ENCODE measurements at places on chromosomes 1 and 21.
A peak's percentile ranks its signal among the peaks of the same experiment; 100 is the strongest.

DNA sequence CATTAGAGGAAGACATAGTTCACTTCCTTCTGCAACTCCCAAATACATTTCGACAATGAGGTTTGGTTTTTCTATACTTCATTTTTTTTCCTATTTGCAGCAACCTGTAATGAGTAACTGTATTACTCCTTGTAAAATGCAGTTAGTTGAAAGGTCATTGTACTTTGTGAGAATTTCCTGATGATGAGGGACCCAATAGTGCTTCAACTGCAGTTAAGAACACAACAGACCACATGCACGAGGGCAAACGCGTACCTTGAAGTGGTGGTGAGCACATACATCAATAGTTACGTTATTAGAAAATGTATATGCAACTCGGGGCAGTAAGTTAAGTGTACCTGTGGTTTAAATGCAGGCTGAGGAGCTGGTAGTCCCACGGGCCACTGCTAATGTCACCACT is 171.8 kb downstream of the GABPA start:
- no peak for DNase-seq

GRCh38 chr21:28751176-28751575 is 241.5 kb downstream of the LTN1 start:
- DNase-seq: no peak

GRCh38 chr1:13890766-13891165 is 190.8 kb downstream of the PRDM2 start:
- no peak for DNase-seq

- DNase-seq: no peak
These were observed 694 bp downstream of the ZBTB7B start for GRCh38 chr1:155003227-155003765.

- no peak for DNase-seq
These were observed 1065.8 kb upstream of the B3GALT2 start for GRCh38 chr1:194252199-194252598.

DNA sequence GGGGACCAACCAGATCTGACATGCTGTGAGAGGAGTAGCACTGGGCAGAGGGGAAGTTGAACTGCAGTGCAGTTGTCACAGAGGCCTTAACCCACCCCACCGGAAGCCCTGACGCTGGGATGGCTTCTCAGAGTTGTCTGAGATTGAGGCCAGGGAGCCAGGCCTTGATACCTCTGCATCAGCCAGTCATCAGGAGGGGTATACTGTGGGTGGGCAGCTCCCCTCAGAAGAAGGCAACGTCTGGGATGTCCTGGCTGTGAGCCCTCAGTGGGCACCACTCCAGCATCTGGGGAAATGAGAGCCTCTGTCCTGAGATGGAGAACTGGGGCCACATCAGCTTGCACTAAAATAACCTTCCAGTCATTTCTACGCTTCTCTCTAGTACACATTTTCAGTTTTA is 47.9 kb upstream of the BCAR3 start:
- DNase-seq: no peak

- DNase-seq: no peak
These were observed 47.0 kb upstream of the CSF1 start for GRCh38 chr1:109863667-109864046.

- DNase-seq: no peak
These were observed 598.4 kb downstream of the RWDD3 start for GRCh38 chr1:95832370-95832769.

- no peak for DNase-seq
These were observed 6.4 kb downstream of the TRIM63 start for GRCh38 chr1:26060832-26061574.

GRCh38 chr1:101309334-101310311 is 72.8 kb downstream of the S1PR1 start:
- peak; percentile 38 for DNase-seq

GRCh38 chr1:118201524-118201923 is 16.5 kb upstream of the SPAG17 start:
- no peak for DNase-seq

GRCh38 chr1:203937678-203938330 is 76.4 kb downstream of the SNRPE start:
- DNase-seq: no peak

DNA sequence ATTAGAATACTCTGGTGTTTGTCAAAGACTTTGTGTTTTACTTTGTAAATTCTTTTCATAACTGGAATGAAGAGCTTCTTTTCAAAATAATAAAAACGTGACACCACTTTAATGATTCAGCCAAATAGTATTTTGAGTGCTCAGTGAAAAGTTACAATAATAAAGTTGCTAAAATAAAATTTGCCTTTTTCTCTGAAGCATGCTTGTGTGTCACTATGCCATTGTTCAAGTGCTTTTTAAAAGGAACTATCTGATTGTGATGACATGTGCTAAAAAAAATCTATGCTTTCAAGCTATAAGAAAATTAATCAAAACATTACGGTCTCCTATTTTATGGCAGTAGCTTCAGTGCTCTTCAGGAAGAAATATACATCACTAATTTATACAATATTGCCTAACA is 1290.5 kb upstream of the B3GALT2 start:
- DNase-seq: no peak

- no peak for DNase-seq
These were observed 4.0 kb upstream of the GBP2 start for GRCh38 chr1:89129911-89130310.

DNA sequence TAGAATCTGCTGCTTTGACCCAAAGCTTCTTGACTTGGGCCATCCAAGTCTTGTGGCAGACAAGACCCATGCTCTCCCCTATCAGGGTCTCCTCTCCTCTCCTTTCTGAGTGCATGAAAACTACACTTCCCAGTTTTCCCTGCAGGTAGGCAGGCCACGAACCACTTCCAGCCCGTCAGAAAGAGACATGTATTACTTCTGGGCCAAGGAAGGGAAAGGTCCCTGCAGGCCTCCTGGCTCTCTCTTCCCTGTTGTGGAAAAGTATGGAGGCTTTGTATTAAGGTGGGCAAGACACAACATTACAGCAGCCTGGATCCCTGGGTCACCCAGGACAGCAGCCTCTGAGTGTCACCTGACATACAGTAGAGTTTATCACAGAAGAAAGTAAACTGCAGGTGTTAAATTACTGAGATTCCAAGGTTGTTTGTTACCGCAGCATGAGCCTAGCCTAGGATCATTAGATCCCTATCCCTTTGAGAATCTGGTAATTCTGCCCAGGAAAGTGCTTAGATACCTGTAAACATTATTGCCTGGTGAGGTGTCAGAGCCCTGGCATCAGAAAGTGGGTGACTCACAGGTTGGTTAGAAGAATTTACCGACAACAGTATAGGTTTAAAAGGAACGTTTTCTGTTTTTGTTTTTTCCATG is 717.3 kb downstream of the MATN1 start:
- DNase-seq: no peak

- DNase-seq: no peak
These were observed 77.1 kb upstream of the SCCPDH start for GRCh38 chr1:246647113-246647512.

GRCh38 chr1:223204424-223204823 is 61.4 kb upstream of the TLR5 start:
- no peak for DNase-seq

DNA sequence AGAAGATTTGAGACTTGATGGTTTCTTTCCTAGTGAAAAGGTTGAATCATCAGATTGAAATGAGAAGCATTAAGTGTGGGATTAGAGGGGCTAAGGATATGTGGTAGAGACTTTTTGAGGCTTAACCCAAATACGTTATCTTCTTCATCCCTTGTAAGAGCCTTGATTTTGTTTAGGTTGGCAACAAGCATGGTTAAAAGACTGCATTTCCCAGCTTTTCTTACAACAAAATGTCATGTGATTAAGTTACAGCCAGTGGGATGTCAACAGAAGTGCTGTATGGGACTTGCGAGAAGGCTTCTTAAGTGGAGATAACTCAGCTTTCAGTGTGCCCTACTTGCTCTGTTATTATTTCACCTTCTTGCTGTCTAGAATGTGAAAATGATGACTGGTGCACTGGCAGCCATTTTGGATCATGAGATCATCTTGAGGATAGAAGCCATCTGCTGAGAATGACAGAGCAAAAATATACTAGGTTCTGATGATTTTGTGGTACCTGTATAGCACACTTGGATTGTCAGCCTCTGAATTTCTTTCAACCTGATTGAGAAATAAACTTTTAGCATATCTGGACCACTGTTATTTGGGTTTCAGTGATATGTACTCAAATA is 41.3 kb upstream of the GNG12 start:
- DNase-seq: no peak

GRCh38 chr21:14535702-14536101 is 10.4 kb downstream of the SAMSN1 start:
- no peak for DNase-seq

GRCh38 chr1:208100906-208101305 is 143.3 kb downstream of the PLXNA2 start:
- no peak for DNase-seq

DNA sequence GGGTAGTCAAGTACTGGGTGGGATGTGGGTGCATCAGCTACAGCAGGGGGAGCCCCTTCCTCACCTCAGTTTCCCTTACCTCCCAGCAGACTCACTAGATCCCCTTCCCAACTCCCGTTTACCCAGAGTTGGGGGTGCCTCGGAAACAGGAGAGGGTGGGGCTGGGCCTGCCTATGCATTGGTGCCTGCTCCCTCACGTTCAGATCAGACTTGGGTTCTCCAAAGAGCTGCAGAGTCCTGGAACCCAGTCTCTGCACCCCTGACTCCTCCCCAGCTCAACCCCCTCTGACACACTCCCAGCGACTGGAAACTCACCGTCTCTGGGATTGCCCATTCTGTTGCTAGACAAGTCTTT is 6.0 kb downstream of the FOXO6 start:
- DNase-seq: no peak

DNA sequence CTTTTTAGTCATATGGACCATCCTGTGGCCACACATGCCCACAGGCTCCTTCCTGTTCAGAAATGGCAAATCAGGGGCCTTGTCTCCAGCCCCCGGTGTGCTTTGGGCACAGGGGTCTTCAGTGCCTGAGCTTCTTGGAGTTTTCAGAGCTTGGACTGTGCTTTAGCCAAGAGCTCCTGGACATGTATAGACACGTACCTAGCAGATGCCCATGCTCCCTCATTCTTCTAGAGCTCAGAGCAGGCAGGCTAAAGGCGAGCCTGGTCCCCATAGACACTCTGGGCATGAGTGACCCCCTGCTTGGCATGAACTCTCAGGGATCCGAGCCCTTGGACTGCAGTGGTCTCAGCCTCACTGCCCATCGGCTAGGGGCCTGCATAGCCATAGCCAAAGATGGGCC is 106.8 kb downstream of the EPHB2 start:
- no peak for DNase-seq

DNA sequence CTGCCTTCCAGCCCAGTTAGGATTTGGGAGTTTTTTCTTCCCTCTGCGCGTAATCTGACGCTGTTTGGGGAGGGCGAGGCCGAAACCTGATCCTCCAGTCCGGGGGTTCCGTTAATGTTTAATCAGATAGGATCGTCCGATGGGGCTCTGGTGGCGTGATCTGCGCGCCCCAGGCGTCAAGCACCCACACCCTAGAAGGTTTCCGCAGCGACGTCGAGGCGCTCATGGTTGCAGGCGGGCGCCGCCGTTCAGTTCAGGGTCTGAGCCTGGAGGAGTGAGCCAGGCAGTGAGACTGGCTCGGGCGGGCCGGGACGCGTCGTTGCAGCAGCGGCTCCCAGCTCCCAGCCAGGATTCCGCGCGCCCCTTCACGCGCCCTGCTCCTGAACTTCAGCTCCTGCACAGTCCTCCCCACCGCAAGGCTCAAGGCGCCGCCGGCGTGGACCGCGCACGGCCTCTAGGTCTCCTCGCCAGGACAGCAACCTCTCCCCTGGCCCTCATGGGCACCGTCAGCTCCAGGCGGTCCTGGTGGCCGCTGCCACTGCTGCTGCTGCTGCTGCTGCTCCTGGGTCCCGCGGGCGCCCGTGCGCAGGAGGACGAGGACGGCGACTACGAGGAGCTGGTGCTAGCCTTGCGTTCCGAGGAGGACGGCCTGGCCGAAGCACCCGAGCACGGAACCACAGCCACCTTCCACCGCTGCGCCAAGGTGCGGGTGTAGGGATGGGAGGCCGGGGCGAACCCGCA is at the start of gene PCSK9:
TSS of gene PCSK9 (plus strand) at position 207 of the 741 bp plus-strand sequence. CDS start at position 497, 290 bp downstream.
- DNase-seq: no peak

GRCh38 chr1:115924770-115925169 is 51.5 kb upstream of the SLC22A15 start:
- DNase-seq: no peak

- DNase-seq: no peak
These were observed at the start of gene EPS8L3 for GRCh38 chr1:109763646-109764415. Gene EPS8L3, minus strand, starts transcription at chr1:109763923. Its CDS starts 2,174 bp downstream, at chr1:109761749.

DNA sequence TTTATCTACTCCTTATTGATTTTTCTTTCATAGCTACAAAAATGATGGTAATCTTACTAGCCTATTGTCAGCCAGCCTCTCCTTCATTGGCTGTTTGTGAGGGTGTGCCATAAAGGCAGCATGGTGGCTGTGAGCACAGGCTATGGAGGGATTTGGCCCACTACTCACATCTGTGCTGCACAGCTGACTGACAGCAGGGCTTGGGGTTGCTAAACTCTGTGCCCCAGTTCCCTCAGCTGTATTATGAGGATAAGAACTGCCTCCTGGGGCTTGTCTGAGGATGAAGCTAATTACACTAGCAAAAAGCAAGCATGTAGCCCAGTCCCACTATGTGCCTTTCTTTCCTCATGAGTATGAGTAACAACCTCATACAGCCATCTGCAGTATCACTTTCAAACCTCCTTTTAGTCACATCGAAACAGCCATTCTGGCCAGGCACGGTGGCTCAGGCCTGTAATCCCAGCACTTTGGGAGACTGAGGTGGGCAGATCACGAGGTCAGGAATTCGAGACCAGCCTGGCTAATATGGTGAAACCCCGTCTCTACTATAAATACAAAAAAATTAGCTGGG is 66.2 kb downstream of the COQ8A start:
- no peak for DNase-seq

DNA sequence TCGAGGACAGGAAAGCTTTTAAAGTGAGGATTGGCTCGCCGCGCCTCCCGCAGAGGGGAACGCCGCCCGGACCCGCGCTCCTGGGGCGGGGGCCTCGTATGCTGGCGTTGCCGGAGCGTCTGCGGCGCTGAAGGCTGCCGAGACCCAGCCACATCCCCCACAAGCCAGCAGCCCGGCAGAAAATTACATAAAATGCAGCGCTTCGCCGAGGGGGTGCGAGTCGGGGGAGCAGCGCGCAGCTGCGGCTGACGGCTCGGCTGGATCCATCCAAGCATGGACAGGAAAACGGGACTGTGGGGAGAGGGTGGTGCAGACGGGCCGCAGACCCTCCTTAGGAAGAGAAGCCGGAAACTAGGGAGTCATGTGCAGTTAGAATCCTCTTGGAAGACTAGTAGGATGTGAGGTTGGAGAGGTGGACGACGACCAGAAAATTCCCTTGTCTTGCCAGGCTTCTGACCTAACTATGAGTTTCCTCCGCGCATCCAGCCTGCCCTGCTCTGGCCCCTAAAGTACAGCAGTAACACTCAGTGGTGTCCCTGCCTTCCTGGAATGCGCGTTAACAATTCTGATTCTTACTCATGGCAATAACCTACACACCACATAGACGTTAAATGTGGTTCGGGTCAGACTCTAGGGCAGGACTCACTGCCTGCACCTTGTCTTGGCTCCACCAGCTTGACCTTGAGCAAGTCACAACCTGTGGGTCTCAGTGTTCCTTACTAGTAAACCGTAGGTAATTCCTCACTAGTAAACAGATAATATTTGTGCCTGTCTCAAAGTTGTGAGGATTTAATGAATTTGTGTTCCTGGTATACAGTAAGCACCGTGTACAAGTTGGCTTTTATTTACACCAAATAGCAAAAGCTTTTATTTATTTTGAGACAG is 953 bp upstream of the BRWD1 start:
- no peak for DNase-seq

- DNase-seq: no peak
These were observed 360.2 kb upstream of the PTBP2 start for GRCh38 chr1:96361271-96361856.

- no peak for DNase-seq
These were observed 8.5 kb downstream of the SLFNL1 start for GRCh38 chr1:41013024-41013423.

Data from stimulated activated CD4-positive, alpha-beta T cell treated with anti-CD3 and anti-CD28 coated beads, Interleukin-1b, Interleukin-23, amount 100 ng/mL, for 1 hour (primary cell).